ENCODE measurements at places on chromosomes 5 and 9. TPM values are rescaled to one million over a fixed set of nuclear protein-coding genes. Genes with fewer than 3 reads are reported as not detected.

DNA sequence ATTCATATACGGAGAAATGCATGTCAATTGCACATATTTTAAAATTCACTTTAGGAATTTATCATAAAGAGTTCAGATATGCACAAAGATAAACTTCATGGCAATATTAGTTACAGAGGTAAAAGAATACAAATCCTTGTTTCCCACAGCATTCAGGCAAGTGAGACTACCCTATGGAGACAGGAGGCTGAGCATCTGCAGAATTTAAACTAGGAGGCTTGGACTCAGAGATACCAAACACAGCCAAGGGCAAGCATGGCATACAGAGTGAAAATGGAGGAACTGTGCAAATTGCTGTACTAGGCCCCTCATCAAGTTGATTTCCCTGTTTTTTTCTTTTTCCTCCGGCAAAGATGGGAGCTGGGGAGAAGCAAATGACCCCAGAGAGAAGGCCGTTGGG lies 94.2 kb downstream of the SLC24A2 start:
- no peak for DNase-seq

DNA sequence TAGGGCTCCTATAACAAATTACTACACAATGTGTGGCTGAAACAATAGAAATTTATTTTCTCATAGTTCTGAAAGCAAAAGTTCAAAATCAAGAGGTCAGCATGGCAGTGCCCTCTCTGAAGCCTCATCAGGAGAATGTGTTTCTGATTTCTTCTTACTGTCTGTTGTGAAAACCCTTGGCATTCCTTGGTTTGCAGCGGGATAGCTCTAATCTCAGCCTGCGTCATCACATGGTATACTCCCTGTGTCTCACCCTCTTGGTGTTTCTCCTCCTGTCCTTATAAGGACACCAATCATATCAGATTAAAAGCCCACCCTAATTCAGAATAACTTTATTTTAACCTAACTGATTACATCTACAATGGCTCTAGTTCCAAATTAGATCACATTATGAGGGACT lies 87.5 kb upstream of the CDH9 start:
- no peak for DNase-seq

GRCh38 chr5:145520335-145520734 lies 314.8 kb downstream of the PRELID2 start:
- no peak for DNase-seq

DNA sequence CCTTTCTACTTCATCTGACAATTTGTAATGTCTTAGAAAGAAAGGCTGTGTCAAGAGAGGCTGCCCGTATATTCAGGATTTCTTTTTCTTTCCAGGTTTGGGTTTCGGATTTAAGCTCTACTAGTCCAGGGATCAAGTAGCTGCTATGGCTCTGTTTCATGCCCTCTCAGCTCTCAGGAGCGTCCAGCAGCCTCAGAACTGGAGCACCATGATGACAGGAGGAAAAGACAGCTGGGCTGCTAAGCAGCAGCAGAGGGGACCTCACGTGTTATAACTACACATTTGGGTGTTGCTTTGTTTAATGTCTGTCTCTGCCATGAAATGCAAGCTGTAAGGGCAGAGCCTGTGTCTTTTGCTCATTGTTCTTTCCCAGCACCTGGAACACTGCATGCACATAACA lies 28.5 kb downstream of the TBC1D2 start:
- DNase-seq: no peak

- DNase-seq: no peak
These were observed 55.6 kb downstream of the UBAP2 start for GRCh38 chr9:33993104-33993503.

BAAT gene
- not detected for total RNA-seq

PCDHA1 gene
- total RNA-seq: 0.12 TPM

ZNF618 gene
- 8.6 TPM for total RNA-seq

SPINK1 gene
- not detected for total RNA-seq

RNF130 gene
- 8.4 TPM for total RNA-seq
